ENCODE measurements at places on chromosomes 1 and 21.

- DNase-seq, result no peak
These were observed 376.3 kb downstream of the AMY1C start for GRCh38 chr1:104125970-104126369.

GRCh38 chr1:175404177-175404576, 211.6 kb upstream of the KIAA0040 start:
- DNase-seq, result no peak

DNA sequence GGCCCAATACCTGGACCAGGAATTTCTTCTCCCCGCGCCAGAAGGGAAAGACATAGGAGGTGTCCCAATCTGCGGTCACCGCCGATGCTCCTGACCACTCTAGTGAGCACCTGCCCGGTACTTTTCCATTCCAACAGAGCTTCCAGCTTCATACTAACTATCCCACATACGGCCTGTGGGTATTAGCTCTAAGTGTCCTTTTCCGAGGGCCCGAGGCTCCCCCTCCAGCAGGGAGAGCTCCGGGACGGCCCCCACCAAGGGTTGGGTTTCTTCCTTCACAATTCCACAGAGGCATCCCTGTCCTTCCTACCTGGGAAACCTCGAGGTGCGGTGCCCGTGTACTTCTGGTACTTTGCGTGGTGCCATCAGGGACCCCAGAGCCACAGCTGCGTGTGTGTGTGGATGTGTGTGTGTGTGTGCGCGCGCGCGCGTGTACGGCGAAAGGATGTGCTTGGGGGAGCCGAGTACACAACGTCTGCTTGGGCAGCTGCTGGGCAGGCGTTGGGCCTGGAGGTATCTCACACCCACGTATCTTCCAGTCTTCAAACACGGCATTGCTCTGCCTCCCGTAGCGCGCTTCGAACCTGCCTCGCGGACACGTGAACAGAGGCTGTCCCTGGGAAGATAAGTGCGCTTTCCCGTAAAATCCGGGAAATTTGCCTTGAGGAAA, 2.4 kb upstream of the SIM2 start:
- DNase-seq, result no peak

- no peak for DNase-seq
These were observed 3.1 kb downstream of the CHD1L start for GRCh38 chr1:147245586-147246021.

DNA sequence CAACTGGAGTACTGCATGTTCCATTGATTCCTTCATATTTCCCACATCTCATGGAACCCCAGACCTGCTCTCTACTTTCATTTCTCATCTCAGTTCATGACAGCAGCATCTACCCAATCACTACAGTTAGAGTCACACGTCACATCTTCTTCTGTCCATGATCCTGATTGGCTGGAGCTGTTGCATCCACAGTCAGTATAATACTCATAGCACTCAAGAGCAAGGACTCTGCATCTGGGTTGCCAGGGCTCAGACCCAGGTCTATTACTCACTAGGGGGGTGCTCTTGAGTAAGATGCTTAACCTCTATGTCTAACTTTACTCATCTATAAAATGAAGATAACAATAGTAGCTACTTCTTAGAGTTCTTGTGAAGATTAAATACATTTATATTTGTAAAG, 4.4 kb upstream of the XPR1 start:
- DNase-seq, result no peak

GRCh38 chr1:160005070-160005469, 26.7 kb downstream of the PIGM start:
- DNase-seq, result no peak

DNA sequence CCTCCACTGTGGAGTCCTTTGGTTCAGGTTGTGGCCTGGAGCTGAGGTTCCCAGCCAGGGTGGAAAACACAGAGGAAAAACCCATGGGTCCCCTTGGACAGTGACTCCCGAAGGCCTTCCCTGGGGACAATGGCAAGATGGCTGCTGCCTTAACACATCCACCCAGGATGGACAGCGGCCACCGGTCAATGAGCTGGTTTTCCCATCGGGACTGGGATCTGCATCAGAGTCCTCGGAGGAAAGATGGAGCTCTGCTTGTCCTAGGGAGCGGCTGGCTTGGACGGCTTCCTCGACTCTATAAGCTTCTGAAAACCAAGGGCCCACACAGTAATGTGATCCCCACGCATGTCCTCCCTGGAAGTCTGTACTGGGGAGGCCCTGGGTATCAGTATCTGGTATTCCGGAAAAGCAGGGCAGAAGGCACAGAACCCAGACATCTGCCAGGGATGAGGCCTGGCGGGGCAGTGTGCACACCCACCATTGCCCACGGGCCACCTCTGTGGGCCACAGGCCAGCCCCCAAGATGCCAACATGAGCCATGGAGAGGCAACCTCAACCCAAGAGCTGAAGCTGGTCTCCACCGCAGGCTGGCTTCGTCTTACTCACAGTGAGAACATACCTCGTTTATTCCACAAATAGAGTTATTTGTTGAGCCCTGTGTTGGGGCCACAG, 94.7 kb upstream of the VAMP3 start:
- DNase-seq, result no peak

DNA sequence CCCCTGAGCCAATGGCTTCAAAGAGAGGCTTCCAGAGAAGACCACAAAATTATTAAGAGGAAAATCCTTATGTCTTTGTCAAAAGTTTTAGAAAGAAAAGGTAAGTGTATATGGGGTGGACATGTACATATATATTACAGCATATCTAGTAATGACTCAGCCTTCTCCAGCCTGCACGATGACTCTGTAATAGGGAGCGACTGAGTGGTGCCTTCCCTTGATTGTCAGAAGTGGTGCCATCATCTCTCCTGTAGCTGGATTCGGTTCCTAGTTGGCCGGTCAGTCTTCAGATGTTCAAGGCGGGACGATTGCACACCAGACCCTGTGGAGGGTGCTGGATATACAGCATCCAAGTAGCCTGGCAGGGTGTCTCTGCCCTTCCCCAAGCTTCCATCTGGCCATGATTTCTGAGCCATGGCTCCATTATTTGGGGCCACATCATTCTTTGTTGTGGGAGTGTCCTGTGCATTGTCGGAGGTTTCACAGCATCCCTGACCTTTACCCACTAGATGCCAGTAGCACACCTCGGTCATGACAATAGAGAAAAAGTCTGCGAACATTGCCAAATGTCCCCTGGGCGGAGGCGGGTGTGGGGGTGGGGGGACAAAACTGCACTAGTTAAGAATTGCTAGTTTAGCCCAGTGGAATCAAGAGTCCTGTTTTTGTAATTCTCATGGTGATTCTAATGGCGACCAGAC, 206.2 kb upstream of the KAZN start:
- no peak for DNase-seq

DNA sequence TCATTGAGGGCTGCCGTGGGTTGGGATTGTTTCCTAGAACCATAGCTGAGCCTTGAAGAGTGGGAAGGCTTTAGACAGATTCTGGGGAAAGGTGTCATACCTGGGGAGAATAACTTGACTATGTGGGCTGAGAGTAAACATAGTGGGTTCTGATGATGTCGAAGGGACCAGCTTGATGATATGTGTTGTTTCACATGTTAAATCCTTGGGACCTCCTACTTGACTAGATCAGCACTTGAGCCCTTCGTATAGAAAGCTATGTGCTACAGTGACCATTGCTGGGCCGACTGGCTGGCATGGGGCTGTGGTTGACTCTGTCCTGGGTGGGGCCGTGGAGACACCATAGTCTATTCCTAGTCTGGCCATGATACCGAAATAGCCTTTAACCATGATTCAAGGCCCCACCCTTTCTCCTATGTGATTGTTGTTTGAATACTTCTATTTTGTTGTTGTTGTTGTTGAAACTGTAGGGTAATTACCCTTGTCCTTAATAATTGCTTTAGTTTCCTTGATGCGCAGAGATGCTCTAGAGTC, 423.5 kb downstream of the CAMTA1 start:
- no peak for DNase-seq

All from fibroblast of skin of left quadriceps (primary cell).